ENCODE measurements at places on chromosomes 11 and 22.

- no peak for DNase-seq
Measured at GRCh38 chr11:45661439-45662055, 3.9 kb downstream of the CHST1 start.

- no peak for DNase-seq
Measured at GRCh38 chr11:20155683-20156279, 4.5 kb downstream of the DBX1 start.

DNA sequence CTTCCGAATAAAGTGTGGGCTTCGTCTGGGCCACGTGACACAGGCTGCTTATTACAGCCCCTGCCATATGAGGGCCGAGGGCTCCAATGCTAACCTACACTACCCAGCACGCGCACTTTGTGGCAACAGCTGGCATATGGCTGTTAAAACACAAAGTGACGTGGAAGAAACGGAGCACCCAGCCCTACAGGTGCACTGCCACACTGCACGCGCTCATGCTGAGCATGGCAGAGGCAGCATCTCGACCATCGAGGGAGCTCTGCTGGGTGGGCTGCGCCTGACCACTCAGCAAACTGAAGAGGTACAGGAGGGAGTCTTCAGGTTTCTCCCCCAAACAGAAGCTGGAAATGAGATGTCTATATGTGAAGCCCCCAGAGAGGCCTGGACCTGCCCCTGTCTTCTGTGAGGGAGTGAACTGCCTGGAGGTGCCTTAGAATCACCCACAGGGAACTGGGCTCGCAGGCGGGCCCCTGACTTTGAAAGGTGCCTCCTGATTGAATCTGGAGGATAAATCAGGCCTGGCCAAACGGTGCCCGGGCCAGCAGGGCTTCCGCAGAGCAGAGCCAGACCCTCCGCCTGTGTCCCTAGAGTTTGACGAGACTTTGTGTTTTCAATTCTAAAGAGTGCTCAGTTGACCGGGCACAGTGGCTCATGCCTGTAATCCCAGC is 18.3 kb downstream of the TSSC4 start:
- no peak for DNase-seq

DNA sequence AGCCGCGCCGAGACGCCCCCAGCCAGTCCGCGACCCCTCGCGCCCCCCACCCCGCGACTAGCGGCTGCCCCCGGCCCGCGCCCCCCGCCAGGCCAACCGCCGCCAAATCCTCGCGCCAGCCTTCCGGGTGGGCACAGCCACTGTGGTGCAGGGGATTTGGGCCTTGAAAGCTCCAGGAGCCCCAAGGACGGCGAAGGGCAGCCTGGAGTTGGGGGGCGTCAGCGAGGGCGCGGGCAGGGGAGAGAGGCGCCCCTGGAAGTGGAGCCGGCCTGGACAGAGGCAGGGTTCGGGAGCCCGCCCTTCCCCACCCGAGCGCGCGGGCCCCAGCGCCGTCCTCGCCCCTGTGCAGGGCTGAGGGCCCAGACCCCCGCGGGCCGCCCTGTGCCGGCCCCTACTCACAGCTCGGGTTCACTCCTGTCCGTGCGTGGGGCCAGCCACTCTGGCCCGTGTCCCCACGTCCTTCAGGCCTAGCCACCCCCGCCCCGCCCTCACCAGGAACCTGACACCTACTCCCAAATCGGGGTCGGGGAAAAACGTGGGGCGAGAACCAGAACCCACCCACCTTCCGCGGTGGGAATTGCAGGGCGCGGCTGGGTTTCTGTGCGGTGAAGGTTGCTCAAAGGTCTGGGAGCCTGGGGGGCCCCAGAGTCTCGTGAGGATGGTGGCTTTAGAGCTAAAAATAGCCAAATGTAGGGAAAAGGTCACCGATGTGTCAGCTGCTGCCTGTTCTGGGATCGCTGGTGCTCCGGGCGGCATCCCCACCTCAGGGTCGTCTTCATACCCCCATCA is at the start of gene CPT1B:
Gene CPT1B (minus strand): TSS at position 441 of the 789 bp plus-strand sequence. CDS start 512 bp downstream, outside the sequence.
- no peak for DNase-seq

GRCh38 chr11:12110714-12111548 is 541 bp downstream of the MICAL2 start:
- DNase-seq, result no peak

DNA sequence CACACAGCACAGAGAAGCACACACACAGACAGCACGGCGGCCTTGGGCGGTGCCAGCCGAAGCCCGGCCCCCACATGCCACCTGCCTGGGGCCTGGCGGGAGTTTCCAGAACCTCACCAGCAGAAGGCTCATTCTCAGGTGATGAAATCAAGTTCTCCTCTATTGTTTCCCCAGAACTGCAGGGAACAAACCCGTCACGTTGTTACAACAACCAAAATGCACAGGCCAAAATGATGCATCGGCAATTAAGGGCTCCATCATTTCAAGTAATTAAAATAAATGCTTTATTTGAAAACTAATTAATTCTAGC is 30.8 kb downstream of the GNB1L start:
- no peak for DNase-seq
